ENCODE measurements at places on chromosomes 6 and 20. TPM values are rescaled to one million over a fixed set of nuclear protein-coding genes. Genes with fewer than 3 reads are reported as not detected.

DNA sequence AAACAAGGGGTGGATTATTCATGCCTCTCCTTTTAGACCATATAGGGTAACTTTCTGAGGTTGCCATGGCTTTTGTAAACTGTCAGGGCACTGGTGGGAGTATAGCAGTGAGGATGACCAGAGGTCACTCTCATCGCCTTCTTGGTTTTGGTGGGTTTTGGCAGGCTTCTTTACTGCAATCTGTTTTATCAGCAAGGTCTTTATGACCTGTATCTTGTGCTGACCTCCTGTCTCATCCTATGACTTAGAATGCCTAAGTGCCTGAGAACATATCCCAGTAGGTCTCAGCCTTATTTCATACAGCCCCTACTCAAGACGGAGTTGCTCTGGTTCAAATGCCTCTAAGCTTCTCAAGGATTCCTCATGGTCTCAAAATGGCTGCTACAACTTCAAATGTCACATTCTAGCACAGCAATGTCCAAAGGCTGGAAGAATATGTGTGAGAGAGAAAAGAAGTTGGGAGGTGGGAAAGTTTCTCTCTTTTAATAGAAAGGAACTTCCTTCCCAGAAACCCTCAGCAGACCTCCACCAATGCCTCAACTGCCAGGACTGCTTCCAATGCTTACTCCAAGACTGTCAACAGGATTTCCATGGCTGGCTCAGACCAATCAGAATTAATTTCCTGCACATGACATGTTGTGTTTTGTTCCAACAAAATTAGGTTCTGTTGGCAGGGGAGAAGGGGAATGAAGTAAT, 46.6 kb upstream of the SLC9A8 start:
- no peak for DNase-seq
- H3K36me3 ChIP-seq: no peaks in the 10 kb centered on the region
- H3K27me3 ChIP-seq: no peaks in the 10 kb centered on the region
- H3K4me1 ChIP-seq: peaks cover 19% of the 10 kb centered on the region

- no peaks in the 10 kb centered on the region for H3K4me1 ChIP-seq
- H3K27ac ChIP-seq: no peak overlapping the region
- no peak overlapping the region for H3K4me3 ChIP-seq
- H3K36me3 ChIP-seq: no peaks in the 10 kb centered on the region
- DNase-seq: no peak
Observed at GRCh38 chr6:57013521-57013926, 33.0 kb upstream of the KIAA1586 start.

CCN2 gene
- 75.5 TPM for total RNA-seq

HCRTR2 gene
- total RNA-seq: not detected

- no peak for DNase-seq
- no peak overlapping the region for H3K4me3 ChIP-seq
- H3K27me3 ChIP-seq: no peaks in the 10 kb centered on the region
- H3K4me1 ChIP-seq: peaks cover 13% of the 10 kb centered on the region
- H3K27ac ChIP-seq: peak overlapping the region; percentile 16
- H3K36me3 ChIP-seq: peaks cover 8% of the 10 kb centered on the region
Observed at GRCh38 chr6:90175627-90176538, 120.8 kb downstream of the BACH2 start.

USP49 gene
- total RNA-seq: 13.2 TPM

GRCh38 chr6:105587349-105588122, 184.7 kb upstream of the PREP start:
- no peak overlapping the region for H3K4me3 ChIP-seq
- no peaks in the 10 kb centered on the region for H3K4me1 ChIP-seq
- DNase-seq: no peak
- H3K36me3 ChIP-seq: no peaks in the 10 kb centered on the region
- H3K27ac ChIP-seq: no peak overlapping the region
- no peaks in the 10 kb centered on the region for H3K27me3 ChIP-seq

THEMIS gene
- total RNA-seq: not detected

GRCh38 chr6:12174878-12175277, 115.3 kb upstream of the EDN1 start:
- no peak overlapping the region for H3K27ac ChIP-seq
- peaks cover 5% of the 10 kb centered on the region for H3K4me1 ChIP-seq
- H3K27me3 ChIP-seq: no peaks in the 10 kb centered on the region
